Upper lobe of left lung (tissue), 6 donors: ENCODE measurements at places on chromosomes 11 and 22.

DNA sequence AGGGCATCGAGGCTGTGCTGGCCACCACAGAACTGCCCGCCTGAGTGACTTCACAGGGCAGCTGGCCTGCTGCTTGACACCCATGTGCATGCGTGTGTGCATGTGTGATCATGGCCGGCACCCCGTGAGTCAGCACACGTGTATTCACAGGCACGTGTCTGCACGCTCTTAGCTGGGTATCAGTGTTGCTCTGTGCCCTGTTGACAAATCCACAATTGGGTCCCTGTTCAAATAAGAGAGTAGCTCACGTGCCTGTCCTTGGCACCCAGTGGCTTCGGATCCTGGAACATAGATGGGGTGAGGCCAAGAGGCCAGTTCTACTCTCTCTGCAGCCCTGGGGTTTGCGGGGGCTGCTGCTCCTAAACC is 14.0 kb downstream of the B3GAT1 start:
- DNase-seq: no peak

GRCh38 chr22:39634530-39635405 is 64.2 kb downstream of the CACNA1I start:
- no peak for DNase-seq

DNA sequence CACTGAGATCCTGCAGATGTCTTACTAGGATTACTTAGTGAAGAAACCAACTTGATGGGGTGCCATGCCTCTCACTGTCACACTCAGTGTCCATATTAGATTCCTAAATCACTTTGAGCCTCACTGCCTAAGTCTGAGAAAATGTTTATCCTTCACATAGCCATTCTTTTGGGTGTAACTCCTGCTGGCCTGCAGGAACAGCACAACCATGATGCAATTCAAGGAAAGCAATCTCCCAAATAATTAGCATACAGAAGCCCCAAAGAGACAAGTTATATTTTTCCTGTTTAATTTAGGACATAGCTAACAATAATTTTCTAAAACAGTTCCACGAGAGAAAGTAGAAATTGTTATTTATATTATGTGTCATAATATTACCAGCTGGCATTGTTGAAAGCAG is 655.5 kb downstream of the KCNA4 start:
- DNase-seq: no peak

- DNase-seq: no peak
Observed at GRCh38 chr11:116513894-116514293, 258.9 kb downstream of the BUD13 start.

DNA sequence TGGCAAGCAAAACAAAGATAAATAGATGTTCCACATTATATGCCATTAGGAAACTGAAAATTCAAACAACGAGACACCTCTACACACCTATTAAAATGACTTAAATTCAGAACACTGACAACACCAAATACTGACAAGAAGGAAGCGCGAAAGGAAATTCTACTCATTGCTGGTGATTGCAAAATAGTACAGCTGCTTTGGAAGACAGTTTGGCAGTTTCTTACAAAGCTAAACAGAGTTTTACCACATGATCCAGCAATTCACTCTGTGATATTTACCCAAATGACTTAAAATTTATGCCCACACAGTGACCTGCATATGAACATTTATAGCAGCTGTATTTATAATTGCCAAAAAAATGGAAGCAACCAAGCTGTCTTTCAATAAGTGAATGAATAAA is 232.6 kb downstream of the CASP12 start:
- DNase-seq: no peak

DNA sequence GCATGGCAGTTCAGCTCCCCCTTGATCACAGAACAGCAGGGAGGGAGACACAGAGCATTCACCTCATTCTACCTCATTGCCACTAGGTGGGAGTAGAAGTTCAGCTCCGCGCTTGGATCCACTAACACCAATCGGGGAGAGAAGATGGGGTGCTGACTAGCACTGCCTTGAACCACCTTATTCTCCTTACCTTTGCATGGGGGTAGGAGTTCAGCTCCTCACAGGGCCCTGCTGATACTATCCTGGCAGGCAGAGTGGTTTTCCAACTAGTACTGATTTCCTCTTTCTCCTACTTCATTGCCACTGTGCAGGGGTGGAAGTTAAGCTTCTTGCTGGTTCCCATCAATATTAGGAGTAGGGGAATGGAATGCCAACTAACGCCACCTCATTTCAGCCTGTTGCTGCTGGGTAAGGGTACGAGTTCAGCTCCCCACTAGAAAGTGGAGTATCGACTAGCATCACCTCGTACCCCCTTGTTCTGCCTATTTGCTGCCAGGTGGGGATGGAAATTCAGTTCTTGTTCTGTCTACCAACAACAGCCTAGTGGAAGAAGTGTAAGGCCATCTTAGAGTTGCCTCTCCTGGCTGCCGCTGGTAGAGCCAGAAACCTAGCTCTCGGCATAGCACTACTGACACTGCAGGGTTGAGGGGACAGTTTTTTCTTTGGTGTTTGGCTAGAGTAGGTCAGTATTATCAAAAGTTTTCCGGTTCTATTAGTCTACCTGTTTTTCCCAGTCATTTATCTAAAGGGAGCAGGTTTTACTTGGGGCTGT is 550.9 kb upstream of the CCDC90B start:
- peak; percentile 36 for DNase-seq

GRCh38 chr11:37474889-37475288 is 876.9 kb upstream of the RAG2 start:
- DNase-seq: no peak

DNA sequence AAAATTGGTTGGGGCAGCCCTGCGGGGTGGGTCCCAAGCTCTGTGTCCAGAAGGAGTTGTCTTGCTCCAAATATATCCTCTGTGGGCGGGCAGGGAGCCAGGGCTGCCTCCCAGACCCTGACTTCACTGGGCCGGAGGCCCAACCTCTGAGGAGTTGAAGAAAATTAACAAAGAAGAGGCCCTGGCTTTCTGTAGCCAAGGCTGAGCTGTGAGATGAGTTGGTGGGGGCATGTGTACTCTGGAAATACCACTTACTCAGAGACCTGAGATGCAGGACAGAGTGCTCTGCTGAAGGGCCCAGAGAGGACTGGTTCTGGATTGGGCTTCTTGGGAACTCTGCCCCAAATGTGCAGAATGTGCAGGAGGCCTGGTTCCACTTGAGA is 96.3 kb downstream of the SWAP70 start:
- DNase-seq: peak; percentile 35

DNA sequence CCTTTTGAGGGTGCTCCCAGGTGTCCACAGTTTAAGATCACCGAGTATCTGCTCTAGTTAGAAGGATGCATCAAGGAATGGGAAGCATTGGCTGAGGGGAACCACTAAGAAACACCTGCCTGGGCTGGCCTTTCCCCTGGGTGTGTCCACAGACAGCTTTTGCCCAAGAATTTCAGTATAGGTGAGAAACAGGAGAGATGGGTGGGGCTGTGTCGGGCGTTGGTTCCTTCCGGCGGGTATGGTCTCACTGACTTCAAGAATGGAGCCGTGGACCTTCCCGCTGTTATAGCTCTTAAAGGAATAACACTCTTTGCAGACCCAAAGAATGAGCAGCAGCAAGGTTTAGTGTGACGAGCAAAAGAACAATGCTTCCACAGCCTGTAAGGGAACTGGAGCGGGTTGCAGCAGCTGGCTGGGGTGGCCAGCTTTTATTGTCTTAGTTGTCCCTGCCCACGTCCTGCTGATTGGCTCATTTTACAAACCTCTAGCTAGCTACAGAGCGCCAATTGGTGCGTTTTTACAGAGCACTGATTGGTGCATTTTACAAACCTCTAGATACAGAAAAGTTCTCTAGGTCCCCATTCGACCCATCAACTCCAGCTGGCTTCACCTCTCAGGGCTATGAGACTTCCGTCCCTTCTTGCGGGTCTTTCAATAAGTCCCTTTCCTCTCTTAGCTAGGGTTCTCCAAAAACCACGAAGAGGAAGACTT is 2.4 kb downstream of the FADS1 start:
- no peak for DNase-seq

- DNase-seq: no peak
Observed at GRCh38 chr11:132865623-132866022, 666.7 kb downstream of the OPCML start.
